Foreskin fibroblast (primary cell): ENCODE measurements at places on chromosomes 5 and 9.

DNA sequence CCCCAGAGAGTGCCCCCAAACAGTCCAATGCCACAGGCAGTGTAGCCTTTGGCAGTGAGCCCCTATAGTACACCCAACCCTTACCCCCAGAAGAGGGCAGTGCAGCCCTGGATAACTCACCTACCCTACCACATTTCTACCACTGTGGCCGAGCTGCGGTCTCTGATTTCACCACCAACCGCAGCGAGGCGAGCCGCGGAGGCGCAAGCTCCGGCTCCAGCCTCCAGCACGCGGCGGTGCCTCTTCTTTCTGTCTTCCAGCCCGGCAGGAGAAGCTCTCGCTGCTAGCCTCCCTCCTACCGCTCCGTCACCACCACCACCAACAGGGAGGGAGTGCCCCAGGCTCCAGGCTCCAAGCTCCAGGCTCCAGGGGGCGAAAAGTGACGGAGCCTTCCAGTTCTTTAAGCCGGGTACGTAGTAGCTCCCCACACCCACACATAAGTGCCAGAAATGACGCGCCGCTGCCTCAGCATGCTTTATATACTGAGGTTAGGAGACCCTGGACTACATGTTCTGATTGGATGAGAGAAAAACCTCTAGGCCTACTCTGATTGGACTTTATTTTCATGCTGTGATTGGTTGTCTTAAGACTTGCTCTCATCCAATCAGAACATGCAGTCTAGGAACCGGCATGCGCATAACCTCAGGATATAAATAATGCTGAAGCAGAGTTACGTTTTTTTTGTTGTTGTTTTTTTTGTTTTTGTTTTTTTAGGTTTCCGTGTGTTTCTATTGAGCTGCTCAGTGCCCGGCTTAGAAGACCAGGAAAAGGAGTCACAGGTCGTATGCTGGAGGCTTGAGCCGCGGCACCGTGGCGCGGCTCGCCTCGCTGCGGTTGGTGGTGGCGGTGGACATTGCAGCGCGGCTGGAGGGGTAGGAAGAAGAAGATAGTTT lies at the start of gene PCAT7:
Gene PCAT7 (plus strand): TSS at position 645 of the 893 bp plus-strand sequence.
- DNase-seq, result peak; percentile 5

GRCh38 chr5:124203303-124203702 lies 543.1 kb downstream of the ZNF608 start:
- no peak for DNase-seq

DNA sequence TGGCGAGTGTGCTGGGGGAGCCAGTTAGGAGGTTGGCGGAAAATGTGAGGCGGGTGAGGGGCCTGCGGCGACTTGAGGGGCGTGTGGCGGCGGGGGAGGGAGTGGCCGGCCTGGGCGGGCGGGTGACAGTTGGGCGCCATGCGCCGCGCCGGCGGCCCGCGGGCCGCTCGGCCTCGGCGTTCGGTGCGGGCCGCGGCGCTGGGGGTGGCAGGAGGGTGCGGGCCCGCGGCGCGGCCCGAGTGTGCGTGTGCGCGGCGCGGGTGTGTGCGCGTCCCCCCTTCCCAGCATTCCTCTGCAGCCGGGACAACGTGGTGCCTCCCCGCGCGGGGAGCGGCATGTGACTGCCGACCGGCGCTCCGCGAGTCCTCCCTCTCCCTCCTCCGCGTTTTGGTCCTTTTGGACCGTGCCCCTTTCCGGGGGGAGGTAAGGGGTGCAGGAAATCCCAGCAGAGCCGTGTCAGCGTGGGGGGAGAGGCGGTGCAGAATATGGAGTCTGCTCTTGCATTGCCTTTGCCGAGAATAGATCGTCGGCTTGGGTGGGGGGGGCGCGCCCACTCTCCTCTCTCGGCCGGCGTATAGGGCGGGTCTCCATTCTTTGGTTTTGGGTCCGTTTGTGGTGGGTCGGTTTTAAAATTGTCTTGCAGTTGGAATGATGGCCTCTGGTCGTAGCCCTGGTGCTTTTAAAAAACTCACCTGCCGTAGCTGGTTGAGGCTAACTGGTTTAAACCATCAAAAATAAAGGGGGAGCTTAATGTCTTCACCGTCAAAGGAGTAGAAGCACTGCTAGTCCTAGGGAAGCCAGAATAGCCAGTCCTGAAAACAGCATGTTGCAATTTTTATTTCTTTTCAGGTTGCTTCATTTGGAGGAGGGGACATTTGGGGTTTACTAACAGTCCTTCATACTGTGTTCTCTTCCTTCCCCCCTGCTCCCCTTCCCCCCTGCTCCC lies 2.0 kb downstream of the LARP1 start:
- DNase-seq, result peak; percentile 57

DNA sequence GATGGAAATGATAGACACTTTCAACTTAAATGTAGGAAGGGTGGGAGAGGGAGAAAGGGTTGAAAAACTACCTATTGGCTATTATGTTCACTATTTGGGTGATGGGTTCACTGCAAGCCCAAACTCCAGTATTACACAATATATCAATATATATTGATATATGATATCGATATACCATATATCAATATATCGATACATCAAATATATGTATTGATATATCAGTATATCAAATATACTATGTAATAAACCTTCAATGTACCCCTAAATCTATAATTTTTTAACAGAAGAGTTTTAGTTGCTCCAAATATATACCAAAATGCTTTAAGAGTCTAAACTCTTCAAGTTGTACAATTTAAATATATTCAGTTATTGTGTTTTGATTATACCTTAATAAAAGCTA lies 302.0 kb upstream of the RGMB start:
- no peak for DNase-seq

DNA sequence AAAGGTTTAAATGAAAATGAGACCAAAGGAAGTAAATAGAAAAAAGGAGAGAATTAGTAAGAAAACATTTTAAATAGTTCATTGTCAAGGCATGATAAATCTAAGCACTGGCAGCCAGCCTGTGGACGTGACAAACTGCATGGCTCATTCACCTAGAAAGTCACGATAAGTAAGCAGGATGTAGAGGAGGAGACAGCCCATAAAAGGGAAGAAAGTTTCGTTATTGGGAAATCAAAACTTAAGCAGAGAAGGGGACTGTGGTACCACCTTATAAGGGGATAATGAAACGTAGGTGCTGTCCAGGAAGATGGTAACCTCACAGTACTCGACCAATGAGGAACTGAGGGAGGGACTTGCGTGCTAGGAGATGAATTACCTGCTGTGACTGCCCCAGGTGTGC lies 494.5 kb upstream of the GRAMD2B start:
- DNase-seq, result no peak

DNA sequence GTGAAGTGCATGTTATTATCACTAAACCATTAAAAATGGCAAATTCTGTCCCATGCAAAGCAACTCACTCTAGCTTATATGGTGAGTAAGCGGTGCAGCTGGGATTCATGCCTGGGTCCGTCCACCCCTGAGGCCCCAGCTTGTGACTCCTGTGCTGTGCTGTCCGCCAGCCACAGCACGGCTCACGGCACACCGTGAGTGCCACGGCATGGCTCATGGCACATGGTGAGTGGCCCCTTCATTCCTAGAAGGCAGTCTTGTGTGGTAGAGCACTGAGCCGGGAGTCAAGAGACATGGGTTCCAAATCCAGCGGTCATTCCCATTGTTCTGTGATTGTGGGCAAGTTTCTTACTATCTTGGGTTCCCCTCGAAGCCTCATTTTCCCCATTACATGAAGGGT lies 18.8 kb downstream of the RGS3 start:
- no peak for DNase-seq

DNA sequence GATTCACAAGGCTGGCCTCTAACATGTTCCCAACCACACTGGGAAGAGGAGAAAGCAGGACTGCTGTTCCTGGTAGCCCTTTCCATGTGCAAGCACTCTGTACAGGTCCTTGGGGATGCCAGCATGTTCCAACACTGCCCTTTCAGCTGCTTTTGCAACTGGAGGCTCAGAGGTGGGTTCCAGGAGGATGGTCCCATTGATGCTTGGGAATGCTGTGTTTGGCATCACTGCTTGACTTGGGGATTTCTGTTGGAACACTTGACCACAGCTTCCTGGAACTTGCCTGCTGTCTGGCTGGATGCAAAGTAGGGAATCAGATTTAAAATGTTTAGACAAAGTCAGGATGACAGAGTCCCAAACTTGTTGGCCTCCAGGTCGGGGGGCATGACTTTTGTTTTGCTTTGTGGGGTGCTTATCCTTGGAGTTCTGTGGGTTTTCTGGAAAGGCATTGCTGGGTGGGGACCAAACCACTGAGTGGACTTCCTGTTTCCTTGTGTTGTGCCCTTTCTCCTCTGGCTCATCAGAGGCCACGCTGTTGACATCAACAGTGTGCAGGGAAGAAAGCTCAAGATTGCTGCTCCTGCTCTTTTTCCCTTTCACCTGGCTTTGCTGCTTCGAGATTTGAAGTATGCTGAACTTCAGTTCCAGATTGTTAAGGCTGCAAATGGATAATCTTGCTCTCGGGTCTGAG lies 148.5 kb upstream of the RPS23 start:
- no peak for DNase-seq

DNA sequence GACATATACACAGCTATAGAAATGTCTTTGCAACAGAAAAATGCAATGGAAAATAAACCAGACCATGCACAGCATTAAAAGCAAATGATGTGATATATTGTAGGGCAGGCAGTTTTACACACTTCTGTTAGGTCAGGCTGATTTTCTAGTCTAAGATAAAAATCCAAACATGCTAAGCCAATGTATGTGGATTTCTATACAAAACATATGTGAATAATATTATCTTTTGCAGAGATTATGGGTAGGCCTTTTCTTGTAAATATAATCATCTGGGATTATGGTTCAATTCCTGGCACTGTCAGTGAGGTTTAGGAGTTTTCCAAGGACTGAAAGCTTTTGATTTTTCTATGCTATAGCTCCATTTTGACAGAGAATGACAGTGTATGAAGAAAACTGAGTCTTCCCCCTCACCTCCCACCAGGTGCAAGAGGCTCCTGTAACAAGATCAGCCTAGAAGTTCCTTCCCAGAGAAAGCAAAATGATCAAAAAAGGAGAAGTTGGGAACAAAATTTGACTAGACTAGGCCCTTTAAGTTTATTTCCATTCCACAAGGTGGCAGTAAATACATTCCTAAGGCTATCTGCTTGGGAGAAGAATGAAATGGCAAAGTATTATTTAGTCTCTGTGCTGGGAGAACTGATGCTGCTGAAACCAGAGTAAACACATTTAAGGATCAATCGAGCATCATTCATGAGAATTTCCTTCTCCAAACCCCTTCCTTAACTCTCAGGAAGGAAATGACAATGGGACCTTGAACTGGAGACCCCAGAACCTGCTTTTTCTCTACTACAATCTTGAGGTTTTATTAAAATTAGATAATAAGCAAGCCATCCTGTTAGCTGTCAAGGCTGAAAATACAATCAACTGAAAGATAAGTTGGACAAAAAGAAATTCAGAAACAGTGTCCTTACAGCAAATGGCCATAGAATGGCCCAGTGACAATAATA lies 133.0 kb upstream of the TUT7 start:
- DNase-seq, result peak; percentile 52
